ENCODE measurements at places on chromosomes 13 and 19.

DNA sequence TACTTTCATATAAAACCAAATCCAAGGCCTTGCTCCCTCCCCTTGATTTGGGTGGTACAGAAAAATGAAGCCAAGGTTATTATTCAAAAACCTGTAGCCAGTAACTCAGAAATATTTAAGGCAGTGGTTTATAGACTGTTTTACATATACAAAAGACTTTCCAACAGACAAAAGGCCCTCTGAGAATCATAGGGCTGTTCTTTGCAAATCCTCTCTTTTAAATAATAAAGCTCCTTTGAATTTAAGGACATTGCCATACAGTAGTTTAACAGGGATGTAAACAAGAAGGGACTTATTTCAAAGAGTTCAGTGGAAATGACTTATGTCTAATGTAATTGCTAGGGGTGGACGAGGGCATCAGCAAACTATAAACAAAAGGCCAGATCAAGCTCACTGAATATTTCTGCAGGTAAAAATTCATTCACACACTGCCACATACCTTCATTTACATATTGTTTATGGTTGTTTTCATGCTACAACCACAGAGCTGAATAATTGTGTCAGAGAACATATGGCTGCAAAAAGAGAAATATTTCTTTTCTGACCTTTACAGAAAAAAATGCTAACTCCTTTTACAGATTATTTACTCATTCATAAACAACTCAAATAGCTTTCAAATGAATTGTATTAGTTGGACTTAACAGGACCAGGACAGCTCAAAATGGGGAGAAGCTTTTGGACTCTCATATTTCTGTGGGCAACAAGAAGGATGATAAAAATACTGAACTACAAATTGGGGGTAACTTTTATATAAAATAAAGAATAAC is 665.6 kb downstream of the SLITRK1 start:
- DNase-seq, result no peak

DNA sequence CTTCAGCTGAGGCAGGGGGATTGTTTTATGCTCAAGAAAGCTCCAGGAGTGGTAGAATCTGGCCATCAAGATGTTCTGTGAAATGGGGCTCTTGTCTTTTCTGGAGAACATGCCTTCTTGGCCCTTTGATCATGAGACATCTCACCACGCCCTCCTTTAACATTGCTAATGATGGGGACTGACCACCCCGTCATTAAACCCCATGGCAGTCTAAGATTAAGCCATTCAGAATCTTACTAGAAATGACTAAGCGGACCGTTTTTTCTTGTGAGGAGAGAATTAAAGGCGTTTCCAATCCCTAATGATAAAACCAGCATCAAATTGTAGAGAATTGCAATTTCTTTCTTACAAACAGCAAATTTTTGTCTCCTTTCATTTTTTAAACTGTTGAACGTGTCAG is 89.4 kb downstream of the COL4A2 start:
- DNase-seq, result no peak

DNA sequence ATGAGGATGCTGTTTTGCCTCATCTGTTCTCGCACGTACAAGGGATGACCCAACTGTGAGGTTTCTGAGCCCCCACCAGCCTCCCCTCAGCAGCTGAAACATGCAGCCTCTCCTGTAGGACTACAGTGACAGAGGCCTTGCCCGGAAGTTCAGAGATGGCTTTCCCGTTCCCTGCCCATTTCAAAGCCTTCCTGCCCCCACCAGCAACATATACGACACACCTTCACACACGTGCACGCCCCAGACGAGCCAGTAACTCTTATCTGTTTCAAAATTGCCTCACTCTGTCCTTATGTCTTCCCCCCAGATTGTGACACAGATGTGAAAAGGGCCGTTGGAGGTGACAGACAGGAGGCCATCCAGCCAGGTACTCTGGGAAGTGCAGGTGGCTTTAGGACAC is 95.8 kb downstream of the RAB20 start:
- no peak for DNase-seq

GRCh38 chr13:64529874-64530485 is 2700.2 kb downstream of the PCDH9 start:
- no peak for DNase-seq

- no peak for DNase-seq
Measured at GRCh38 chr13:59721926-59722910, 441.5 kb downstream of the DIAPH3 start.

DNA sequence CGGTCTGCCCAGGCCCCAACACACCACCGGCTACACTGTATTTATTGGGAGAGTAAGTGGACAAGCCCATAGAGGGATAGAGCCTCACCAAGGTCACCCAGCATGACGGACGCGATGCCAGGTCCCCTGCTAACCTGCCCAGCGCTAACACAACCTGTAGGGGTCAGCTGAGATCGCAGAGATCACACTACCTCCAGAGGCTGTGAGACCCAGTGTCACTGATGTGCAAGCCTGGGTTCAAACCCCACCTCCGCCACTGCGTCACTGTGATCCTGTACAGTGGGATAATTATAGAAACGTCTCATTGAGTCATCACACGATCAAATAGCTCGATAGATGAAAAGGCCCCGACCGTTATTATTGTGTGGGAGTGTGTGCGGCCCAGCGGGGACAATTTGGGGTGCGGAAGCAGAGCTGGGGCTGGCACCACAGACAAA is 10.6 kb upstream of the TLE2 start:
- no peak for DNase-seq

- no peak for DNase-seq
Measured at GRCh38 chr13:75579529-75579928, 29.9 kb downstream of the UCHL3 start.

GRCh38 chr19:35292421-35293362 is 731 bp downstream of the MAG start:
- no peak for DNase-seq

DNA sequence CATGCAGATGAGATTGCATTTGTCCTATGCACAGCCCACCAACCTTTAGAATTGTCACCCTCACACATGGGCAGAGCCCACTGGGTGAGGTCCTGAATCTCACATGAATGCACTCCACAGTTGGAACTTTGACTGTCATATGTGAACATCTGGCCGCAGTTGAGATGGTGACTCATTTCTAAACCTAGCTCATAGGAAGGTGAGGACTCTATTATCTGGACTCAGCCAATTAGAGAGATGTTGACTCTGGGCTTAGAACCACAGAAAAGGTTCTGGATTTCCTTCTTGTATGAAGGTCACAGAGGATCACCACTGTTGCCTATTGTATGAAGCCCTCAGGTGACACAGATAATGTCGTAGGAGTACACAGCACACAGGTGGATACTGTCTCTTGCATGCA is 25.6 kb upstream of the ZNF681 start:
- DNase-seq, result no peak

- no peak for DNase-seq
Measured at GRCh38 chr13:52847322-52847681, 1.1 kb downstream of the PCDH8 start.

DNA sequence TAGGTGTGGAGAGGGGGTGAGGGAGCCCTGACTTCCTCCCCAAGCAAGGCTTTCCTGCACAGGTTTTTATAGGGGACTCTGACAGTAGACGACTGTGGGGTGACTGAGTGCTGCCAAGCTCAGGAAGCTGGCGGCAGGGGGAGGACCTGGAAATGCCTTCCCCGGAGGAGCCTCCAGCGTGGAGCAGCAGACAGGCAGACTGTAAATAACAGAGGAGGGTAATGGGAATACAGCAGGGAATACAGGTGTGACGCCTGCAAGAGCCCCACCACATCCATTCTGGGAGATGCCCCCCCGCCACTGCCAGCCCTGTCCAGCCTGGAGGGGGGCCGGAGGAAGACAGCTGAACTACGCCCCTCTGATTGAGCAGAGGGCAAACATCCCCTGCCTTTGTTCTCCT is 190.4 kb downstream of the UQCRFS1 start:
- DNase-seq, result no peak

GRCh38 chr19:1591421-1592023 is 1.1 kb downstream of the MBD3 start:
- DNase-seq, result no peak
